ENCODE measurements at places on chromosomes 12 and 14.

DNA sequence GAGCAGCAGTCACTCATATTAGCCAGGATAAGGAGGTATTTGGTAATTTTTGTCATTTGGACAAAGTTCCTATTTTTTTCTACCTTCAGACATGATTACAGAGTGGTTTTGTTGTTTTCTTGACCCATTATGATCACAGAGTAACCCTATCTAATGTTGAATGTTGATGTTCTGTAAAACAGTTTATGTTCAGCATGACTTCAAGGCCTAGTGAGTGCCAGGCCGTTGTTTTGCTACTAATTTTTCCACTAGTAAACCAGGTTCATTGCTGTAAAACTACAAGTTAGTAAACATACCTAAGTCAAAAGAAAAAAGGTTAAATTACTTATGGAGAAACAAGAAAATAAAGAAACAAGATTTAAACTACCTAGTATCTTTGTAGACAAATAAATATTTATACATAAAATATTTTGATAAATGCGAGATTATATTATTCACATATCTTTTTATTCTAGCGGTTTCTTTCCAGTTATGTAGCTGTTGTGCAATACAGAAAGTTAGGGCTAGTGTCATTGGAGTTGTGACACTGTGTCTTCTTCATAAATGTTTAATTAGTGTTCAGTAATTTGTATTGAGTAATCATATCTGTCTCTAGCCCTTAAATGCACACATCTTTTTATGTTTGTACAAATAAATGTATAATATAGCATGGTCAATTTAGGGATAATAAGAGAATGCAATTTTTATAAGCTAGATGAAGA lies 16.5 kb downstream of the ETNK1 start:
- DNase-seq = no peak

- DNase-seq = peak; percentile 84
These were observed 39.5 kb downstream of the BEGAIN start for GRCh38 chr14:100547633-100548294.

GRCh38 chr12:122003651-122004611 lies 17.8 kb upstream of the BCL7A start:
- DNase-seq = no peak

- DNase-seq = peak; percentile 94
These were observed at the start of gene C14orf93 for GRCh38 chr14:23009939-23010726. C14orf93 (minus strand) TSS chr14:23010143; CDS start chr14:22999023, 11,120 bp downstream.

GRCh38 chr12:66647034-66647691 lies 31.7 kb downstream of the GRIP1 start:
- no peak for DNase-seq

DNA sequence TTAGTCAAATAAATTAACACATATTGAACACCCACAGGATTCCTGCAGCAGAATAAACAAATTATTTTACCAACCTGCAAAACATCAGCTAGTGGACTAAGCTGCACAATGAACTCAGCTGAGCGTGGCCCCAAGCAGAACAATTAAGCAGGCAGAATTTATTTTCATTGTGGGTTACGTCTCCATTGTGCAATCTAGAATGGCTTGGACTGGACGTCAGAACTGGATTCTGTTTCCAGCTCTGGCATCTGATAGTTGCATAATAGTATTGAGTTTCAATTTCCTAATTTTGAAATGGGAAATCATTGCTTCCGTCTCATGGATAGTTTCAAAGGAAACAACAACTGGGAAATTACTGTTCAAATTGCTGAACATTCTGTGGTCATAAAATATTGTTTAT lies 35.5 kb upstream of the RERG start:
- no peak for DNase-seq

GRCh38 chr12:52730383-52730782 lies 27.1 kb upstream of the KRT77 start:
- DNase-seq = no peak

GRCh38 chr12:37547611-37548010 lies 769.0 kb upstream of the ALG10B start:
- peak; percentile 26 for DNase-seq
